ENCODE measurements at places on chromosomes 3 and 15.
A peak's percentile ranks its signal among the peaks of the same experiment; 100 is the strongest.

DNA sequence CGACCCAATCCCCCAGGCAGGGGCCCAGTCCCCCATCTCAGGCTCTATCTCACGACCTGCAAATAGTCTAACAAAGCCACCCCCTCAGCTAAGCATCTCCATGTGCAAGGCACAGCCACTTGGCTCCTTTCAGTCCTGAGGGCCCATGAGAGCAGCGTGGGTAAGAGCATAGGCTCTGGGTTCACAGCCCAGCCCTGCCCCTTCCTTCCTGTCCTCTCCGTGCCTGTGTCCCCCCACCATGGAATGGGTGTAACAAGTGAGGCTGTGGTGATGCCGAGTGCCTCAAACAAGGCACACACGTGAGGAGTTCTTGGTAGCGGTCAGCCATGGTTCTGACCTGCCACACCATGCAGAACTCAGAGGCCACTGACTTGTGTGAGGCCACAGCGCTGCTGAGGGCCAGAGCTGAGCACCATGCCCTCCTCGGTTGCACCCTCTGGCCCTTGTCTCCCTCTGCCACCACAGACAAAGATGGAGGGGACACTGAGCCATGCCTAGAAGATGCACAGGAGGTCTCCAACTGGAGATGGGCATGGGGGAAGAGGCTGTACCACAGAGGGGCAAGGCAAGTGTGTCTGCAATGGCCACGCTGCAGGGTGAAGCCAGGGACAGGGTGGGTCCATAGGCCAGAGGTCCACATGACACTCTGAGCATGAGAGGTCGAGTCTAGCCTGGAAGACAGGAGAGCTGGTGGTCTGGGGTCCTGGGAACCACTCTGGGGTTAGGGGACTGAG, 10.0 kb downstream of the TPRA1 start:
- DNase-seq = no peak

DNA sequence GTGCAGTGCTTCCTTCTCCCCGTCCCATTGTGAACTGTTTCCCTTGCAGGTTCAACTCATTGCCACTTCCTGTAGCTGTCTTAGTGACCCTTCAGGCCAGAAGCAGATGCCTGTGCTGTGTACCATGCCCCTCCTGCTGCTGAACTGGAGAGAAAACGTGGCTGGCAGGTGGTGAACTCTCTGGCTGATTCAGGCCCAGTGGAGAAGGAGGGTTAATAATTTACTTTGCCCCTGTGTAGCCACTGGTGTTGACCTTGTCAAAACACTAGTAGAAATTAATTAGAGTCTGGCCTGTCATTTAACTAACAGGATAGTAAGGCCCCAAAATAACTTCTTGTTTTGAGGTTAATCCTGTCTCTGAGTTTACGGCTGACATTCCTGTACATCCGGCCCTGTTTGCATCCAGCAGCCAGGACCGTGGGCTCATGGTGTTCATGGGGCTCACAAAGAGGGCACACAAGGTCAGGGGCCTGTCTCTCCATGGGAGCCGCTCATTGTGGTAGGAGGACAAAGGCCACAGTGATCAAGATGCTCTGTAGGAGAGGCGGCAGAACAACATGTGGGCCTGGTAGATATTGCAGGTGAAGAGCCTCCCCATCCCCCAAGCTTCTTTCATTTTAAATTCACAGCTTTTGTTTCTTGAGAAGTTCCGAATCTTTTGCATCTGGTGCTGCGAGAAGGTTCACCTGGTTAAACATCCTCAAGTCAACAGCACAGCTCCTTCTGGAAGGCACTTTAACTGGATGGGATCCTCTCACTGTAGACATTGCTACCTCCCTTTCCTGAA, 101.6 kb downstream of the CGNL1 start:
- no peak for DNase-seq

GRCh38 chr3:146131616-146132410, 29.2 kb downstream of the PLOD2 start:
- DNase-seq = peak; percentile 78

DNA sequence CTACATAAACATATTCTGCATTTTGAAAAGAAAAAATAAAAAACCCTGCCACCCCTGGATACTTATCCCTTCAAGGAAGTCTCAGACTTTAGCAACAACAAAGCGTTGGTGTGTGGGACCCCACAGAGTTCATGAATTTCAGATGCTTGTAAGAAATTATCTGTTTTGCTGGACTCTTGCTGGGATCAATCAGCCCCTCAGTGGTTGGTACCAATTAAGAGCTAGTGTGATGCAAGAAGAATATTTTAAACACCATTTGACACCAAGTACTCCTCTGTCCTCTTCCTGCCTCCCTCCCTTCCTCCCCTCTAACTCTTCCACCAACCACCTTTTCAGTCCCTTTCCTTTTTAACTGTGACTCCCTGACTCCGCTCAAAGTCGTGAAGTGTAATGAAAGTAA, 51.5 kb downstream of the SST start:
- no peak for DNase-seq

- DNase-seq = no peak
Observed at GRCh38 chr3:13062647-13063046, 10.6 kb downstream of the IQSEC1 start.

DNA sequence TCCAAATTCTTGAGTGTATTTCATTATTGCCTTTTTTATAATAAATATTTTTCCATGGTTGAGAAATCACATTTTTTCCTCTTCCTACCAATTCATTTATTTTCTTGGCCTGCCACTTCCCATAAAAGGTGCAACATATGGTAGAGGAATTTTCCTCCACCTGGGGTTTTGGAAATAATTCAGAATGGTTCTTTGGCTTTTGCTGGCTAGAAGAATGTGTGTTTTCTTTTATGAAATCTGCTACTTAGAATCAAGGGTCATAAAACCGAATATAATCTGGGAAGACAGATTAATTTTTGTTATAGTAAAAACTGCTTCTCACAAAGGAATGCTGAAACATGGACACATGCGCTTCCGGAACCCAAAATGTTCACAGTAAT, 54.0 kb upstream of the POMGNT2 start:
- DNase-seq = no peak

DNA sequence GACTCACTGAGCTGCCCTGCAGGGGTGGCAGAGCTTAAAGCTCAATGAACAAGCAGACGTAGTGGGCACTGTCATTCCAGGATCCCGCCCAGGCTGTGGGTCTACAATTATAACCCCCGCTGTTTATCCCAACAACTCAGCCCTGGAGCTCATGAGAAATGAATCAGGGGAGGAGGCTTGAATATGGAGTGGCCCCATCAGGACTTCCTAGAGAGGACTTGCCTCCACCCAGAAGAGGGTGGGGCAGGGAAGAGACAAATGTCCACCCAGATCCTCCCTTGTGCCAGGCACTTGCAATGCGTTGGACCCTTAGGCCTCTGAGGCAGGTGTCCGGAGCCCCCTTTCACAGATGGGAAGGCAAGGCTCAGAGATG, 33.0 kb downstream of the SLC6A20 start:
- no peak for DNase-seq

- DNase-seq = peak; percentile 40
Observed at GRCh38 chr3:139301183-139301582, 42.6 kb upstream of the MRPS22 start.
